ENCODE measurements at places on chromosomes 16 and 17.

- DNase-seq, result no peak
These were observed 56.3 kb downstream of the ABCC6 start for GRCh38 chr16:16166949-16167348.

DNA sequence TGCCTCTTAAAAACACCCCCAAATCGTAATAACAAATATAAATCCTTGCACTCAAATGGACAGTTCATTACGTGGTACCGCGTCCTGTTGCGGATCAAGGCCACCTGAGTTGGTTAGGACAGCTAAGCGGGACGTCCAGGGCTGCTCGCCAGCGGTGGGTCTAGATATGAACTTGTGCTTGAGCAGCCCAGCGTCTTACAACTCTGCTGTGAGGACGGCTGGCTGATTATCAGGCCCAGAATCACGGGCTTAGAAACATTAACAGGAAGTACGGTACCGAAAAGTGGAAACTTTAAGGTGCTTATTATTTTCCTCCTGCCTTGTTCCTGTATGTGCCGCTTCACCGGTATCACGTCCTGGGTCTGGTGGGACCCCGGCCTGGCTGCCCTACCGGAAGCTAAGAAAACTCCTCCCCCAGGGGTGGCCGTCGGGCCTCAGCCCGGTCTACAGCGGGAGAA lies 832 bp upstream of the SRRM2 start:
- DNase-seq, result peak; percentile 92

- DNase-seq, result peak; percentile 44
These were observed 61.4 kb upstream of the TBX2 start for GRCh38 chr17:61338000-61338798.

- DNase-seq, result no peak
These were observed 339.4 kb downstream of the FOXL1 start for GRCh38 chr16:86917471-86918365.

DNA sequence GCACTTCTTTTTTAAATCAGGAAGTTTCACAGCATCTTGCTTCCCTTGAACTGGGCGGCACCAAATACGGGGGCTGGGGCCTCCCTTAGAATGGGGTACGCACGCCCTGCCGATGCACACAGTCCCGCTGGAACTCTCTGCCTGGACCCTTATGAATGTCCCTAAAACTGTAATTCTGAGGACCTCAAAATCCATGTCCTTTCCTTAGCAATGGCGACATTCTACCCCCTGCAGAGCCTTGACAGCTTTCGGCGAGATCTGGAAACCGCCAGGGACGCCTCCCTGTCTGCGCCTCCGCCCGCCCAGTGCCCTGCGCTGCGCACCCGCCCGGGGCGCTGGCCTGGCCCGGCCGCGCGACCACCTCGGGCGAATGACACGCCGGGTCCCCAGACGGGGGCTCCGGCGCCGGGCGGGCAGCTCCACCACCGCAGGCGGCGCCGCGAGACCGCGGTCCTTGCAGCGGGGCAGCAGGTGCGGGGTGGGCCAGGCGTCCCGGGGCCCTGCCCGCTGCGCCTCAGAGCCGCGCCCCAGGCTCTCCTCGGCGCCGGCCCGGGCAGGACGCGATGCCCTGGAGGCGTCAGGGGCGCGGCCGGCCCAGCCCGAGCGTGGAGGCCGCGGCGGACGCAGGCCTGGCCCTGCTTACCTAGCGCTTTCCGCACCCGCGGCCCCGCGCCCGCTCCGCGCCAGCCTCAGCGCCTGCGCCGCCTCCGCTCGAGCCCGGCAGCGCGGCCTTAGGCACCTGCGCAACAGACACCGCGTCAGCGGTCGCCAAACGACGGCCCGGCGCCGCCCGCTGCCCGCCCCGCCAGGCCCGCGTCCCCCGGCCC lies 548 bp downstream of the HAGH start:
- DNase-seq, result peak; percentile 78

- no peak for DNase-seq
These were observed 529.7 kb downstream of the WWOX start for GRCh38 chr16:78629173-78629572.

GRCh38 chr17:74290340-74290739 lies 16.3 kb downstream of the DNAI2 start:
- peak; percentile 28 for DNase-seq

GRCh38 chr17:47252766-47253512 lies 688 bp upstream of the ITGB3 start:
- DNase-seq, result no peak

GRCh38 chr16:1929105-1929504 lies 10.9 kb upstream of the HS3ST6 start:
- peak; percentile 42 for DNase-seq

GRCh38 chr17:77544347-77545110 lies 403.8 kb downstream of the SEC14L1 start:
- DNase-seq, result no peak

DNA sequence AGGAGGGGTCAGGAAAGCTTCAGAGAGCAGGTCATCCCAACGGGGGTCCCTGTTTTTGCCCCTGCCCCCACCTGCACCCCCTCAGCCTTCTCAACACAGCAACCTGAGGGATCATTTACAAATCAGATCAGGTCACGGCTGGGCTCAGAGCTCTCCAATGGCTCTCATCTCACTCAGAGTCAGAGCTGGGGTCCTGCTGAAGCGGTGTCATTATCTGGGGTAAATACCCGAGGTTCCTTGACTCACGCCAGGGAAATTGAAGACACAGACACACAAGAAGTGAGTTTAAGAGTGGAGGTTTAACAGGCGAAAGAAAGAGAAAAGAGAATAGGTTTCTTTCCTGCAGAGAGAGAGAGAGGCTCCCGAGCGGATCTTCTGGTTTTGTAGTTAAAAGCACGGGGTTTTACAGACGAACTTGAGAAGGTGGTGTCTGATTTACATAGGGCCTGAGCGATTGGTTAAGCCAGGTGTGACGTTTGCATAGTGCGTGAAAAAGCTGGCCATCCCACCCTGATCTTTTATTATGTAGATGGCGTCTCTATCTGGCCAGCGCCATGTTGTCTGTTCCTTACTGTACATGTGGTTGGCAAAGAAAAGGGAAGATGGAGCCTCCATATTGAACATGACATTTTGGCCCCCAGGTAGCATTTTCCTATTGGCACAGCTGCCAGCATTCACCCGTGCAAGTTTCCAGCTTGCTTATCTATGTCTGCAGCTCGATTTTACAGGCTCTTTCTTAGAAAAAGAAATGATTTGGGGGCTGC lies 51.4 kb downstream of the WSB1 start:
- no peak for DNase-seq

GRCh38 chr17:59892924-59893675 lies at the start of the genes RPS6KB1 and TUBD1:
Gene RPS6KB1, plus strand, starts transcription at chr17:59893121. Its CDS starts 64 bp downstream, at chr17:59893185.
Gene TUBD1, minus strand, starts transcription at chr17:59892943. Its CDS starts 1,941 bp downstream, at chr17:59891002.
- peak; percentile 99 for DNase-seq

DNA sequence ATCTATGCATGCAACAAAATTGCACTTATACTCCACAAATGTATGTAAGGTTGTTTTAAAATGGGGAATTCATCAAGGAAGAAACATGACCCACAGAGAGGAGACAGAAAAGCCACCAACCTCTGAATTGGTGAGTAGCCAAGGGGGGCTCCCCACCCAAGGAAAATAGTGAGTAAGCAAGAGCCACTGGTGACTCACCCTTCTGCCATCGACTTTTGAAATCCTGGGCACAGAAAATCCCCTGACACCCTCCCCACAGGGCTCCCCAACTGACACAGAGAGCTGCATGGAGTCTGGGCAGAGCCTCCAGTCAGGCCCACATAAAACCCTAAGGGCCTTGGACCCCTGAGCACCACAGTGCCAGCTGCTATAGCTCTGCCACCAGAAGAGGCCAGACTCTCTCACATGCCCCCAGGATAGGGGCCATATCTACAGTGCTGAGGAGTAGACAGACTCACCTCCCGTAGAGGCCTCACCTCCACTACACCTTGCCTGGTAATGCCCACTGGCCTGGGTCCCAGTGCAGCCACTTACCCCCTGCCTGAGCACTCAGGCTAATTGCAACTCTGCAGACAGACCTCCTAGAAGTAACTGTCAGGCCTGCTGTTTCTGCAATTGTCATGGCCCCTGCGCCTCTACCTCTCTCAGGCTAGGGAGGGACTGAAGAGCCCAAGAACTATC lies 244.7 kb upstream of the WSB1 start:
- no peak for DNase-seq

DNA sequence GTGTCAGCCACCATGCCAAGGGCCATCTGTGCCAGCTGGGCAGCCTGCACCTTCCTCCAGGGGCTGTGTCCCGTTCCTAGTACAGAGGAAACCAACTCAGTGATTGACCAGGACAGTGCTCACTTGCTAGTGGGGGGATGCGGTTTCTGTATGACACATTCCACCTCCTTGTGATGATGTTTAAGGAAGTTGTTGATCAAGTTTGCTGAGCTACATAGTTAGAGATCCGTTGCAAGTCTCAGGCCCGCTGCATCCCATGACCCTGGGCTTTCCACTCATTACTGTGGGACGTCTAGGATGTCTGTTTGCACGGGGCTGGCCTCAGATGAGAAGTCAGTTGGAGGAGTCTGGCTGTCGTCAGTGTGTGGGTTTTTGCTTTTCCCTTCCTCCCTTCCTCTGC lies 33.6 kb downstream of the RNF213 start:
- no peak for DNase-seq

DNA sequence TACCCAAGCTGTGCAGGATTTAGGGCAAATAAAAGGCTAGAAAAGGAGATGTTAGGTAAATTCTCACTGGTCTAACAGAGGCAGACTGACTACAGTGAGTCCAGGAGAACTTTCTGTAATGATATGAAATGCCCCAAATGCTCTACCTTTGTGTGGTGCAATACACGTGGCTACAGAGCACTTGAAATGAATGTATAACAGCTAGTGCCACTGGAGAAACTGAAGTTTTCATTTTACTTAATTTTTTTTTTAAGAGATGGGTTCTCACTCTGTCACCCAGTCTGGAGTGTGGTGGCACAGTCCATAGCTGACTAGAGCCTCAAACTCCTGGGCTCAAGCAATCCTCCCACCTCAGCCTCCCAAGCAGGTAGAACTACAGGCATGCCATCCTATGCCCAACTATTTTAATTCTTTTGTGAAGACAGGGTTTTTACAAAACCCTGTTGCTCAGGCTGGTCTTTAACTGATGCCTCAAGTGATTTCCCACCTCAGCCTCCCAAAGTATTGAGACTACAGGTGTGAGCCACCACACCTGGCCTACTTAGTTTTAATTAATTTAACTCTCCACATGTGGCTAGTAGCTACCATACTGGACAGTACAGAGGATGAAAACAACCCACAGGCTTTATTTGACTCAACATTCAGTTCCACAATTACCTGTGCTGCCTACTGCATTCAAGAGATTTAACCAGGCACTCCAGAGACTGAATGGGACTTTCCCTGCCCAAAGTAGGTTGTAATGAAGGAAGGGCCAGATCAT lies 84.8 kb upstream of the PLEKHM1 start:
- no peak for DNase-seq

- no peak for DNase-seq
These were observed 39.0 kb downstream of the AKAP1 start for GRCh38 chr17:57124053-57124452.

GRCh38 chr17:80936723-80937122 lies 54.9 kb upstream of the CHMP6 start:
- no peak for DNase-seq

DNA sequence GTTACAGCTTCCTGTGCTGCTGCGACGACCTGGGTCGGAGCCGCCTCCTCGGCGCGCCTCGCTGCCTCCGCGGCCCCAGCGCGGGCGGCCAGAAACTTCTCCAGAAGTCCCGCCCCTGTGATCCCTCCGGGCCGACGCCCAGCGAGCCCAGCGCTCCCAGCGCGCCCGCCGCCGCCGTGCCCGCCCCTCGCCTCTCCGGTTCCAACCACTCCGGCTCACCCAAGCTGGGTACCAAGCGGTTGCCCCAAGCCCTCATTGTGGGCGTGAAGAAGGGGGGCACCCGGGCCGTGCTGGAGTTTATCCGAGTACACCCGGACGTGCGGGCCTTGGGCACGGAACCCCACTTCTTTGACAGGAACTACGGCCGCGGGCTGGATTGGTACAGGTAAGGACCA lies 746 bp downstream of the HS3ST2 start:
- DNase-seq, result no peak

DNA sequence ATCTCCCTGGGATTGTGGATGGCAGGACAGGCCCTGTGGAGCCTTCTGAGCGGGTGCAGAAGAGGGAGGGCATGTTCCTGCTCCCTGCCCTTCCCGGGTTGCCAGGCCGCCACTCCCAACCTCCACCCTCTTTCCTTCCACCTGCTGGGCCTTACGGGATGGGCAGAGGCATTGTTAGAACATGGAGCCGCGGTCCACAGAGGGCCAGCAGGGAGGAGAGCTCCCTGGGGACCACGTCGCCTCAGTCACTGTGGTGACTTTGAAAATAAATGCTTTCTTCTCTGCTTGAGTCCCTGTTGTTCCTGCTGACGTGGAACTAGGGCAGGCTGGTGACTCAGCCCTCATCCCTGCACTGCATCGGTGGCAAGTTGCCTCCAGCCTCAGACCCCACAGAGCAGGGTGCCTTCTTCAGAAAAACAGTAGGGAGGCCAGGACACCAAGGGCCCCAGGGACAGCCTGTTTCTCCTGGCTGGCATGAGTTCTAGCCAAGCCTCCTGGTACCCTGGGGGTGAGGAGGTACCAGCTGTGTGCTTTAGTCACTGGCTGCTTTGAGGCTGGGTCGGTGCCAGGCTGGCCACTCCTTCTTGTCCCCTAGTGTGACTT lies 224.9 kb downstream of the SEC14L1 start:
- no peak for DNase-seq

DNA sequence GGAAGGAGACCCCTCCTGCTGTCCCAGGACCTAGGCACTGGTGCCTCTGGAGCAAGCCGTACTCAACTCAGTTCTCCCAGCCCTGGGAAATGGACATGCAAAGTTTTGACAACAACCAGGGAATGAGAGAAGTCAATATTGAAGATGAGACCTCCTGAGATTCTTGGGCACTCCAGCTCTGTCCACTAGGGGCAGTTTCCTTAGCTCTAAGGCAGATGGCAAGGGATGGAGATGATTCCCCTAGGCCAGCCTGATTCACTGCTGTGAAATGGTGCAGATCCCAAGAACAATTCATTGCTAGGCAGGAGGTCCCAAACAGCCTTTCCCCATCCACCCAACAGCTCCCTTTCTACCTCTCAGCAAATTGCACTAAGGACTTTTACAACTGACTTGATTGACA lies 20.5 kb upstream of the SDR42E2 start:
- DNase-seq, result peak; percentile 64

DNA sequence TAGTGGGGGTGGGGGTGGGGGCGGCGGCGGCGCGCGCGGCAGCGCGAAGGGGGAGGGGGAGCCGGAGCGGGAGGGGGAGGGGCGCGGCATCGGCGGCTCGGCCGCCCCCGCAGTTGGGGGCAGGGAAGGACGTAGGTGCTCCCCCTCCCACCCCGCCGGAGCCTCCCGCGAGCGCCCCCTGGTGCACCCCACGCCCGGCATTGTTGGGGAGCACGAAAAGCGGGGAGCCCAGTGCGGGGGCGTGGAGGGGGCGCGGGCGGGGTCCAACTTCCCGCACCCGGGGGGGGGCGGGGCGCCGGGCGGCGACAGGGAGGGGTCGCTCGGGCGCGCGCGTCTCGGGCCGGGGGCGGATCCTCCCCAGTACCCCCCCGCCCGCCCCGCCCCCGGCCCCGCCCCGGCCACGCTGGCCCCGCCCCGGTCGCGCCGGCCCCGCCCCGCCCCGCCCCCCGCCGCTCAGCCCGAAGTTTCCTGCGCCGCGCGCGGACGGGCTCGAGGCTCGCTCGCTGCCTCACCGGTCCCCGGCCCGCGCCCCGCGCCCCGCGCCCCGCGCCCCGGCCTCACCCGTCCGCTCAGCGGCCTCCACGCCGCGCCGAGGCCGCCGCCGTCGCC lies at the start of gene CACNA1H:
TSS of gene CACNA1H (plus strand) at position 456 of the 609 bp plus-strand sequence. CDS start 632 bp downstream, outside the sequence.
- DNase-seq, result no peak

All from NCI-H82 (cell line).